GM23338 (cell line): ENCODE measurements at places on chromosomes 3 and 15.
A peak's percentile ranks its signal among the peaks of the same experiment; 100 is the strongest.

- no peak for DNase-seq
These were observed 73.1 kb downstream of the TFG start for GRCh38 chr3:100782348-100782747.

- DNase-seq, result no peak
These were observed 12.6 kb upstream of the GRIP2 start for GRCh38 chr3:14552717-14553116.

DNA sequence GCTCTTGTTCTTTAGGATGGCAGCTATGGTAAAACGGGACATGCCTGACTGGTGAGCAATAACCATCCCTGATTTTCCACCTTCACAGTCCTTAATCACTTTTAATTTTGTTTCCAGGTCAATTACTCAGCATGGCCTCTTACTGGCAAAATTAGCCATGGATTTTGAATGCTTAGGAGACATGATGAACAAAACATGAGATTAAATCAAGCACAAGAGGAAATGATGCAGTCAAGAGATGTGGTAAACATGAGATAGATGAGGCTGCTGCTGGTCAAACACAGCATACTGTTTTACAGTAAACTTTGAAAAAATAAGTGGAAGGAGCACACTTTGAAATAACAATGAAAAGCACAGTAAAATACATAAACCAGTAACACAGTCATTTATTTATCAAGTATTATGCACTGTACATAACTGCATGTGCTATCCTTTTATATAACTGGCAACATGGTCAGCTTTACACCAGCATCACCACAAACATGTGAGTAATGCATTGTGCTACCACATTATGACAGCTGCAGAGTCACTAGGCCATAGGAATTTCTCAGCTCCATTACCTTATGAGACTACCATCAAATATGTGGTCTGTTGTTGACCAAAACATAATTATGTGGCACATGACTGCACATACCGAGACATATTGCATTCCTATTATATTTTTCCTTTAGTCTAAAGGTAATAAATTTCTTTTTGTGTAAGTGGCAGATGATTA, 30.1 kb upstream of the ZNF502 start:
- DNase-seq, result no peak

GRCh38 chr15:29089731-29090616, 179.6 kb downstream of the NSMCE3 start:
- DNase-seq, result peak; percentile 69

DNA sequence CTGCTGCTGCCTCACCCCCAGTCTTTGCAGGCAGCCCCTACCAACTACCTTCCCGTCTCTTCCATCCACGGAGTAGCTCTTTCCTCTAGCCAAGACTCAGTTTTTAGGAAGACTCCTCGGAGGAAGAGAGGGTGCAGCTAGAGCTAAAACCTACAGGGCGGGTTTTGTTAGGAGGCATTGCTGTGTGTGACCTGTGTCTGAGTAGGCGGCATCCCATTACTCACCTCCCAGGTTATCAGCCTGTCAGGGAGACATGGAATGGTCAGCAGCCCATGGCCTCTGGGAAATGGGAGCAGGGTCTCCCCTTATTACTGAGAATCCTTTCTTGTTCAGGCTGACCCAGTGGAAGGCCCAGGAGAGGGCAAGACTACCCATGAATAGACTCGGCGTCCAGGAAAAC, 43.8 kb upstream of the FGD5 start:
- DNase-seq, result no peak

DNA sequence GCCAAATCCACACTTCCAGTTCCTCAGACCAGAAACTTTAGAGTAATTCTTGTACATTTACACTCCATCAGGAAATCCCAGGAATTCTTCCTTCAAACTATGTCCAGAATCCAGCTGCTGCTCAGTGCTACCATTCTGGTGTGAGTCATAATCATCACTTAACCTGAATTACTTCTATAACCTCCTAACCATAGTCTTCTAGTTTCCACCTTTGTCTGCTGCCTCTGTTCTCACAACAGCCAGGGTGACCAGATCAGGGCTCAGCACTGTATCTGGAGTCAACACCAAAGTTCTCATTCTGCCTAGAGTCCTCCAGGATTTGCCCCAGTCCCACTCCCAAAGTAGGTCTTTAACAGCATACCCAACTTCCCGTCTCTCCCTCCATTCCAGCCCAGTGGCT, 3.4 kb downstream of the CLDND1 start:
- DNase-seq, result no peak

- no peak for DNase-seq
These were observed 187.0 kb downstream of the UBE3A start for GRCh38 chr15:25251700-25252390.

DNA sequence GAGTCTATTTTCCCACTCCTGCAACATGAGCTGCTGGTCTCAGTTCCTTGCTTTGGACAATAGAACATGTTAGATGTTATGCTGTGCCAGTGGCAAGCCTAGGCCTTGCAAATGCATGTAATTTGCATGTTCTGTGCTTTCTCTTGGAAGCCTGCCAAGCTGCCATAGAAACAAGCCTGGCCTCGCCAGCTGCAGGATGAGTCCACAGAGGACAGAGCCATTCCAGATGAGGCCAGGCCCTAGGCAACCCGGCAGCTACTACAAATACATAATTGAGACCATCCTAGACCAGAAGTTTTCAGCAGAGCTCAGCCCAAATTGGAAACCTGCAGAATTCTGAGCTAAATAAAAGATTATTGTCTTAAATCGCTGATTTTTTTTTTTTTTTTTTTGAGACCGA, 39.6 kb downstream of the TRIM69 start:
- DNase-seq, result no peak

- DNase-seq, result no peak
These were observed 51.7 kb downstream of the PLS1 start for GRCh38 chr3:142647856-142648255.

DNA sequence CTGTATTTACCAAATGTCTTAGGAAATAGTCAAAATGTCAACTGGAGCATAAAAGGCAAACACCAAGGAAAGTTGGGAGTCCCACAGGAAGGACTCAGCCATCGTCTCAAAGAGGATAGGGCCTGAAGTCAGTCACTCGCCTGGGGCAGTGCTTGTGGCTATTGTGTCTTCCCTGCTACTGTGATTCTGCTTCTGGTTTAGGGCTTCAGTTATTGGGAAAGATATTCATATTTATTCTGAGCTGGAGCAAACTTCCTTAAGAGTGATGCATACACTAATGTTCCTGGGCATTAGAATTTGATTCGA, 118.1 kb downstream of the EDEM1 start:
- DNase-seq, result no peak
